ENCODE measurements at places on chromosomes 16 and 17.

DNA sequence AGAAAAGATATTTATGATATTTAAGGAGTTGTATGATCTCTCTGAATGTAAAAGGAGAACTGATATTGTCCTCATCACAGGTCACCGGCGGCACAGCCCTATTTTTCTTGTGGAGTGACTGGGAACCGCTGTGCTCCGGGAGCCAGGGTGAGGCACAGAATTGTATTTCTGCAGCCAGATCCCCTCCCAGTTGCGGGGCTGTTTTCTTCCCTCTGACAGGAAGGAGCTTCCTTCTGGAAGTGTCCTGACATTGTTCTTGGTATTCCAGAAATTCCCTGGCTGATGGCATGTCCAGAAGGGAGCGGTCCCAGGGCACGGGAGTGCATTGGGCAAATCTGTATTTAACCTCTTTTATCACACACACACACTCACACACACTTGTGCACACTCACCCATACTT, 268.6 kb upstream of the FOXF1 start:
- DNase-seq = no peak

DNA sequence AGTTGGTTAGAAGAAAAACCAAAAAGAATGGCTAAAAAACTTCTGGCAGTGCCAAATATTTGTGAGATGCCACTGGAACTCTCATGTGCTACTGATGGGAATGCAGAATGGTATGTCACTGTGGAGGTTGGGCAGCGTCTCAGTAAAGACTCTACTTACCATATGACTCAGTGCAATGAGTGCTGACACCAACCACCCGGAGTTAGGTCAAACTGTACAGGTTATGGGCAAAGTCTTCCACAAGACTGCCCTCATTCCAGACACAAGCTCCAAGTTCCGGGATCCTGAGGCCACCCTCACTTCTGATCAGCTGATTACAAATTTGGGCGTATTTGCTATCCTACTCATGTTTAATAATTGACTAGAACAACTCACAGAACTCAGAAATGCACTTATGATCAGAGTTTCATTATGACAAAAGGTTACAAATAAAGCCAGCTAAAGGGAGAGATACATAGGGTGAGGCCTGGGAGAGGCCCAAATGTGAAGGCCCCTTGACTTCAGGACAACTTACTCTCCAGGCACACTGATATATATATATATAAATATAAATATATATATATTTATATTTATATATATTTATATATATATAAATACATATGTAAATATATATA, 114.9 kb downstream of the TRIM37 start:
- peak; percentile 30 for DNase-seq

DNA sequence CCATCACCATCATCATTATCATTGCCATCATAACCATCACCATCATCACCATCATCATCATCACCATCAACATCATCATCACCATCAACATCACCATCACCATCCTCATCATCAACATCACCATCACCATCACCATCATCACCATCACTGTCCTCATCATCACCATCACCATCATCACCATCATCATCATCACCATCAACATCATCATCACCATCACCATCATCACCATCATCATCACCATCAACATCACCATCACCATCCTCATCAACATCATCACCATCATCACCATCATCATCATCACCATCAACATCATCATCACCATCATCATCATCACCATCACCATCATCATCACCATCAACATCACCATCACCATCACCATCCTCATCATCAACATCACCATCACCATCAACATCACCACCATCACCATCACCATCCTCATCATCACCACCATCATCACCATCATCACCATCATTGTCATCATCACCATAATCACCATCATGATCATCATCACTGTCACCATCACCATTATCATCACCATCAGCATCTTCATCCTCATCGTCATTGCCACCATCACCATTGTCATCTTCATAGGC, 23.9 kb downstream of the COX4I1 start:
- no peak for DNase-seq

DNA sequence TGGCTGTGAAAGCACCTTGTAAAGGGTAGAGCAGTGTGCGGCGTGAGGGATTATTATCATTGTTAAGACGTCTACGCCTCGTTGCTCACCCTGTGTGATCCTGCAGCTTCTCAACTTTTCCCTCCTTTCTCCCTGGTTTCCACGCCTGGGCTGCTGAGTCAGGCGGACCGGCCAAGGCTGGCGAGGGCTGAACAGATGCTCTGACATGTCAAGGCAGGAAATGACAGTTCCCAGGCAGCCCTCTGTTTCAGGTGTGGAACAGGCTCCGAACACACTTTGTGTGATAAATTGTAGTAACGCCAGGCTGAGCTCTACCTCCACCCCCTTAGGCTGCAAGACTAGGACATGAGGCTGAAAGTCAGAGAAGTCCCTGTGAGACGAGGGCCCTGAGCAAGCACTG, 46.0 kb upstream of the TBX2 start:
- DNase-seq = no peak

- peak; percentile 54 for DNase-seq
These were observed 11.4 kb downstream of the CCR7 start for GRCh38 chr17:40553694-40554534.

- DNase-seq = no peak
These were observed 21.2 kb upstream of the NAGLU start for GRCh38 chr17:42514867-42515266.

DNA sequence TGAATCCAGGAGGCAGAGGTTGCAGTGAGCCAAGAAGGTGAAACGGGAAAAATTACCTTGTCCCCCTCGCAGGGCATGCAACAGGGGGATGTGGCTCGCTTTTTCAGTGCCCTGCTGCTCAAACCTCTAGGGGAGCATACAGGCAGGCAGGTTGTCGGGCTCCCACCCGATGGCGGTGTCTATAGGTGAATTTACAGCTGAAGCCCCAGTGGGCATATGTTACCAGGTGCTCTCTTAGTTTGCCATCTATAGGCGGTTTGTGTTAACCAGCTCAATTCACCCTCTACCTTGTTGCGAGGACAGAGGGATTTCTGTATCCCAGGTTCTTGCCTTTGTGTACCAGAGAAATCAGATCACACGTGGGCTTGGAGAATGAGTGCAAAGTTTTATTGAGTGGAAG, 48.9 kb downstream of the IQCK start:
- no peak for DNase-seq

DNA sequence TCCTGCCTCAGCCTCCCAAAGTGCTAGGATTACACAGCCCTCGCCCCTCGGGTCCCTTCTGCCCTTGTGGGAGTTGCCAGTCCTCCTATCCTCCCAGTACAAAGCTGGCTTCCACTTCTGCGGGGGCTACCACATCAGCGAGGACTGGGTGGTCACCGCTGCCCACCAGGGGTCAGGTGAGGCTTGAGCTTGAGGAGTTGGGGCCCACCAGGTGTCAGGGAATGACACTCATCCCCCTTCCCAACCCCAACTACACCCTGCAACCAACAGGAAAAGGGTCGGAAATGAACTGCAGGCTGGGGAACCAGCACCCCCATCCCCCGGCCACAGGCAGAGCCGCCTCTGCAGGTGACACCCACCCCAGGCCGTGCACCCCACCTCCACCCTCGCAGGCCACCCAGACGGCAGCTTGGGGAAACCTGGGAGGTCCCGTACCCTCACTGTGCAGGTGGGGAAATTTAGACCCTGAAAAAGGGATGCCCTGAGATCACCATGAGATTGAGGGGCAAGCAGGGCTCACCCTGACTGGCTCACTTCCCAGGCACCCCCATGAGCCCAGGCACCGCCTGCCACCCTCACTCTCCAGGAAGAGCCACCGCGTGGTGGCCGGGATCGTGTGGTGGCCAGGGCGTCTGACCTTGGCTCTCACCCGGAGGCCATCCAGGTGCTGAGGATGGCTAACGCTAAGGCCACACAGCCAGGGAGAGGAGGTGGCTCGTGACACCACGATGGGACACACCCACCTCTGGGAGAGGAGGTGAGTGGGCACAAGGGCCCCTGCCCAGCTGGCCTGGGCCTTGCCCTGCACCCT, 8.0 kb downstream of the CTRB1 start:
- no peak for DNase-seq

- no peak for DNase-seq
These were observed 37.8 kb downstream of the YPEL2 start for GRCh38 chr17:59369031-59369975.

DNA sequence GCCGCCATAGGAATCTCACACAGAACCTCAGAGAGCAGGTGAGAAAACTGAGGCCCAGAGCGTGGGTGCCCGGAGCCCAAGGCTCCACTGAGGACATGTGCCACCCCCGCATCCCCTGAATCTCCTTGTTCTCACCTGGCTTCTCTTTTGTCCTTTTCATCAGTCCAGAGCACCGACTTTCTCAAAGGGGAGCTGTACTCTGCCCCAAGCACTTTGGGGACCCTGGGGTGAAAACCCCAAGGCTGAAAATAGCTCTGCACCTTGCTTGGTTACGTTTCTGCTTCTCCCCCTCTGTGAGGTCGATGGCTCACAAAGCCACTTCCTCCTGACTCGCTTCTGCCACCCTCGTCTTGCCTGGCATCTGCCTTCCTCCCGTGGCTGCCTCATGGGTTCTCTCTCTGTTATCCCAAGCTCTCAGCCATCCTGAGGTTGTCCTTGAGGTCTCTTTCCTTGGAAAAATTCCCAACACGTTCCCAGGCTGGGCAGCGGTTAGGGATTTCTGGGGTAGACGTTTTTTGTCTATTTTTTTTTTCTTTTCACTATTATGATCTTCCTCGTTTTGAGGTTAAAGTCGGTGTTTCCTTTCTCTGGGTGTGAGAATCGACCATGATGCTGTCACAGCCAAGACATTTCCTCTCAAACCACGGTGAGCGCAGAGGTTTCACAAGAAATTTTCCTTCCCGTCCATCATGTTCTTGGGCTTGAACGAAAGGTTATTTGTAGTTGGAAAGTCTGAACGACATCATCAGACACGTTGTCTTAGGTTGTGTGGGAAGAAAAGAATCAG, 37.2 kb downstream of the IRF8 start:
- peak; percentile 83 for DNase-seq

DNA sequence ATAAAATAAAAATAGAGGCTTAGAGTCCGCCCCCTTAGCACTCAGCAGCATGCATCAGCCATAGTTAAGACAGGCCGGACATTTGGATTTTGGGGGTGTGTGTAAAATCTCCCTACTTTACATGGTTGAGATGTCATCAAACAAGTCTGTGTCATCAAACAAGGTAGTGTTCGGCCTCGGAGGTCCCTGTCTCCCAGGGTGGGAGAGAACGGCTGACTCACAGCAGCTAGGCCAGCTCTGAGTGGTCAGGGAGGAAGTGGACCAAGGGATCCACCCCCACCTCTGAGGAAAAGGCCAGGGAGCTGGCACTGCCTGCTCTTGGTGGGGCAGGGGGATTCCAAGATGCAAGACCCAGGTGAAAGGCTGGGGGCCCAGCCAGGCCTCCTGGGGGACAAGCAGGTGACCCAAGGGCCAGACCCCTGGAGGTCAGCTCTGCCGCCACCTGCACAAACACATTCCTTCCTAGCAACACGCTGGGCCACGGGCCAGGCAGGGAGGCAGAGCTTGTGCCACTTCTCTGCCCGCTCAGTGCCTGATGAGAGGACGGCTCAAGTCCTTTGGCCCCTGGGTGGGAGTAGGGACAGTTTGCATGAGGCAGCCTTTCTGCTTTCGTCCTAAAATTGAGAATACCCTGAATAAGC, 28.5 kb downstream of the KIFC3 start:
- no peak for DNase-seq

GRCh38 chr16:12729448-12729847, 74.2 kb downstream of the CPPED1 start:
- DNase-seq = no peak

DNA sequence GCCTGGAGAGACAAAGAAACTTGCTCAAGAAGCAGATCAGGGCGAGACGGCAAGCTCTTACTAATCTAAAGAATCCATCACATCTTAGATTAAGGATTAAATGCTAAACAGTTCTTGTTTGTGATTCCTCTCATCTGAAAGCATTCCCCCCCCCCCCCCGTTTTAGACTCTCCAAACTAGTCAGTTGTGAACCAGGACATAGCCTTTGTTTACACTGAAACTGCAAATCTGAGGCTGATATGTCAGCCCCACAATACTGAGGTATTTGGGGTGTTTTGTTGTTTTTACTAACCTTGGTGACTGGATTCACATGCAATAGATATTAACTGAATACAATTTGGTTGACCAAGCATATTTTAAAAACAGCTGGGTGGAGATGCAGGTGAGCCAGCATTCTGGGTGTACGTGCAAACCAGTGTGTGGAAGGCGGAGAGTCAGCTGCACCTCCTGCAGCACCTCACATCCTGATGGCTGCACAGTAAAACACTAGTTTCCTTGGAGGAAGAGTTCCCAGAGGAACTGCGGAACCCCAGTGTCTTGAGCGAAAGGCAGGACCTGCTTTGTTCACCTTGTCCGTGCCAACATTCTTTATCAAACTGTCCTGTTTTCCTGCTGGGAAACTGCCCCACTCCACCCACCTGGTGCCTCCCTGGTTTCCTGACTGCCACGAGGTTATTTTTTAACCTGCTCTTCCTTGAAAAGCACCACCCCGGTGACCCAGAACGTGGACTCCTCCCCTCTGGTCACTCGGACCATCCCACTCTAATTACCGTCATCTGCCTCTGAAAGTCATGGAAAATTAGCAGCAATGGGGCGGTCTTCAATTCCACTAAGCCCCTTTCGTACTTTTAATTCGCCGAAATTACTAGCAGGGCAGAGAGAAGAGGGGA, 1.2 kb upstream of the YPEL2 start:
- no peak for DNase-seq

DNA sequence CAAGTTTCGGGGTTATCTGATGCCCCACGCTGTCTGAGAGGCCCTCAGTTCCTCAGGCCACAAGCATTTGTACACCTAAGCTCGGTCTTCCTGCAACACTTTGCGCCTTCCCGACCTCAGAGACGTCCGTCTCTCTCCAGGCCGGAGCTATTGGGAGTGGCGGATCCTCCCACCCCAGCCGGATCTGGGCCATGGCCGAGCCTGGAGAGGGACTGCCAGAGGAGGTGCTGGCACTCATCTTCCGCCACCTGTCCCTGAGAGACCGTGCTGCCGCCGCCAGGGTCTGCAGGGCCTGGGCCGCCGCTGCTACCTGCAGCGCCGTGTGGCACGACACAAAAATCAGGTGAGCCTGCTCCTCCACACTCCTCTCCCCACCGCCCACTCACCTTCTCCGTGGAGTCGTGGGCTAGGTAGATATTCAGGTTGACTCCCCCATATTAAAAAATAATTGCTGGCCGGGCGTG, 1.9 kb downstream of the FBXL8 start:
- no peak for DNase-seq

- DNase-seq = peak; percentile 4
These were observed 7.7 kb upstream of the TMEM92 start for GRCh38 chr17:50266384-50267073.

GRCh38 chr17:74730491-74731346, 6.3 kb upstream of the RAB37 start:
- peak; percentile 63 for DNase-seq

DNA sequence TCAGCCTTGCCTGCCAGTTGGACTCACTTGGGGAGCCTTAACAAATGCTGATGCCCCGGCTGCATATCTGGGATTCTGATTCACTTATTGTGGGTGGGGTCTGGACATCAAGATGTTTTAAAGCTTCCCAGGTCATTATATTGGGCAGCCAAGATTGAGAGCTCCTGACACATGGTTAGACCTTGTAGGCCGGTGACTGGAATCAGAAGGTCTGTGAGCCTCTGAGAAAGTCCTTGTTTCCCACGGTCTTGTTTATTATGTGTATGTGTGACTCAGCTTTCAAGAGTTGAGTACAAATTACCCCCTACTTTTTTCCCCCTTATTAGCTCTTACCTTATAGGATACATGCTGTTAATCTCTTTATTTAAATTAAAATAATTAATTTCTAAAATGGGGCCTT, 103.5 kb downstream of the ABCC1 start:
- DNase-seq = no peak

- no peak for DNase-seq
These were observed 209.2 kb upstream of the TNRC6C start for GRCh38 chr17:77749321-77749751.

GRCh38 chr17:9728564-9728963, 62.8 kb downstream of the DHRS7C start:
- no peak for DNase-seq
